ENCODE measurements at places on chromosomes 2 and 18.

- DNase-seq: no peak
Observed at GRCh38 chr2:25127646-25128045, 40.7 kb downstream of the POMC start.

DNA sequence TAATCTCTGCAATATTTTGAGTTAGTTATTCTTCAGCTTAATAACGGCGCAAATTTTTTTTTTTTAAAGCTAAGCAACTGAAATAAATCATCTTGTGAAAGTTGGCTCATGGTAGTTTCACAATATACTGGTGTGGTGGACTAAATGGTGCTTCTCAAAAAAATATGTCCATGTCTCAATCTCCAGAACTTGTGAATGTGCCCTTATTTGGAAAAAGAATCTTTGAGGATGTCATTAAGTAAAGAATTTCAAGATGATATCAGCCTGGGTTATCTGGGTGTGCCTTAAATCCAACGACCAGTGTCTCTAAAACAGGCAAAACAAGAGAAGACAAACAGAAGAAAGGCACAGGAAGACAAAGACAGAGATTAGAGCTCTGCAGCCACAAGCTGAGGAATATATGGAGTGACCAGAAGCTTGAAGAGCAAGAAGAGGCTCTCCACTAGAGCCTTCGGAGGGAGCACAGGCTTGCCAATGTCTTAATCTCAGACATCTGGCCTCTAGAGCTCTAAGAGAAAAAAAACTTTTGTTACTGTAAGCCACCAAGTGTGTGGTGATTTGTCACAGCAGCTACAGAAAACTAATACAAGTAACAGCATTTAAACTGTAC lies 71.4 kb downstream of the HNMT start:
- DNase-seq: no peak

GRCh38 chr2:1450915-1451314 lies 37.7 kb downstream of the TPO start:
- no peak for DNase-seq

- no peak for DNase-seq
Observed at GRCh38 chr2:139622691-139623090, 842.5 kb upstream of the NXPH2 start.

DNA sequence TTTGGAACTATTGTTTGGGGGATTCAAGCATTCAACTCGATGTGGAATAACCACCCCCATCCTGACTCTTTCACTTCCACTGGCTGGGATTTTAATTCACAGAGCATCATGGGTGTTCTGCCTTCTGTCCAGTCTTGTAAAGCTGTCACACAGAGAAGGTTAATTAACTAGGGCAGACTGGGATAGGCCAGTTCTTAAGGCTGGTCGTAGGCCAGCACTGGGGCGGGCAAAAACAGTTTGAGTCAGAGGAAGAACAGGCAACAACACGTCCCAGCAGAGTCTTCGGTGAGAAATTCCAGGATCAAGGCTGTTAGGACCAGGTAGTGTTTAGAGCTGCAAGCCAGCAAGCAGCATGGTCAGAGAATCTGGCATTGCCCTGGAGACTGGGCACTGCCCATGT lies 4.0 kb upstream of the RNF152 start:
- DNase-seq: no peak

GRCh38 chr18:54228364-54228763 lies 3.9 kb upstream of the MBD2 start:
- DNase-seq: no peak

GRCh38 chr2:185137700-185138099 lies 539.4 kb downstream of the ZNF804A start:
- DNase-seq: no peak

DNA sequence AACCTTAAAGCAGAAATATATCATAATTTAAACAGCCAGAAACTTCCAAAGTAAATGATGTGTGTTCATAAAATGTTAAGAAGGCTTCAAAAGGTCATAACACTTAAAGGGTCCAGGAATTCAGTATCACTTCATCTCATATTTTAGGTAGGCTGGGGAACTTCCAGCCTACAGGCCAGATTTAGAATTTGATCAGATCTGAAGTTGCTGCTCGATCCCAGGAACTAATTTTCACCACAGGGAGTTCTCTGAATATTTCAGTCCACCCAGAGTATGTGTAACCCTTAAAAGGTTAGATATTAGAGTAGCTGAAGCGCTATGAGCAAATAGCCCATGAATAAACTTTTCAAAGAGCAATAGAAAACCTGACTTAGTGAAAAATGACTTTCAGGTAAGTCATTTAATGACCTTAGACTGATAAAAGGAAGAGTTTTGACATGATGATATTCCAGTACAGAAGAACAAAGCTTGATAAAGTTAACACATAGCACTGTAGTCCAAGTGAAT lies 1.7 kb downstream of the WIPF1 start:
- no peak for DNase-seq

DNA sequence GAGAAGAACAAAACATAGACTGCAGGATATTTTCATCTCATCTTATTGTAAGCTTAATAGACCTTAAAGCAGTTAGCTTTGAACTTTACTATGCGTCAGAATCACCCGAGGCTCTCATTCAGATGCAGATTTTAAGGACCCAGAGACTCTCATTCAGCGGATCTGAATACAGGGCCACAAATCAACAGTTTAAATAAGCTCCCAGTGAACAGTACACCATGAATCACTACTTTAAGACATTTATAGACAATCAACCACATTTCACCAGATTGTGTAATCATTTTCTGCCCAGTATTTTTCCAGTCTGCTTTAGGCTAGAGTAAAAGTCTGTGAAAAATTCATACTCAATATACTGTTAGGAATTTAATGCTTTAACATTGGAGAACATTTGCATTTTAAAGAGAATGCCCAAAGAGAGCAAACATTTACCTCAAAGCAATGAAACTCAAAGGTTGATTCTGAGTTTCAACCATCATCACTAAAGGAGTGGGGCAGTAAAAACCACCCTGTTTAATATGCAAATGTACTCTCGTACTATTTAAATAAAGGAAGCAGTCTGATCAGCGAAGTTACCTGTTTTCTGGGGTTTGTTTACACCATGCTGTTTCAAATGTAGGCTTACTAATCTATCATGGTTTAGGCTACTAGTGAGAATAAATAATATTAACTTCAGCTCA lies 11.0 kb upstream of the ALPK2 start:
- DNase-seq: no peak

DNA sequence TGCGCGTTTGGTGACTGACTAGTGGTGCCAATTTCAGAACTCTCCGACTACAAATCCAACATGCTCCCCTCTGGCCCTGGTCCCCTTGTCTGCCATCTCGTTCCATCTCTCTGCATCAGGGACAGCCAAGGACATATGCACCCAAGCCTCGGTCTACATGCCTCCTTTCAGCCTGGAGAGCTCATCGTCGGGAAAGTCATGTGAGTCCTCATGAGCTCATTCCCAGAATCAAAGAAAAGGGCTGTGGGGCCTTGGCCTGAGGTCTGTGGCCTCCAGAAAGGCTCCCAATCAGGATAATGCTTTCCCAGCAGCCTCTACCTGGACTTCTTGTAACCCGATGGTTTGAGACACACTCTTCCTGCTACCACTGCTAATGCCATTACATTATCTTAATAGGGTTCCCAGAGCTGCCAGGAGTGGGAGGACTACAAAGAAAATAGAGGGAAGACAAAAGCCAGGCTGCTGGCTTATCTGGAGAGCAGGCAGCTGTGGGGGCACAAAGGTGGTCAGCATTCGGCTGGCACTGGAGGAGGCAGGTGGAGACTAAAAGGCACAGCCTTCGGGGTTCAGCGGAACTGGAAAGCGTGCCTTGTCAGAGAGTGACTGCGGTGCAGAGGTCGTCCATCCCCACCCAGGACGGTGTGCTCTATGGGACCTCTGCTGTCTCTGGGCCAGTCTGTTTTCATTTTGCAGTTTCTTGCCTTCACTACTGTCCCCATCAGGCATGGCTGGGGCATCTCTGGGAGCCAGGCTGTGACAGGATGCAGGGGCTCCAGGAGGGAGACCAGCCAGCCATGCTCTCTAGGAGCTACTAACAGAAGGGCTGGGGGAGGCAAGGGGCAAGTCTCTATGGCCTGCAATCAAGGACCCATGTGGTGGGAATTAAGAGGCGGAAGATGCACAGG lies 104.4 kb upstream of the SMAD2 start:
- no peak for DNase-seq

DNA sequence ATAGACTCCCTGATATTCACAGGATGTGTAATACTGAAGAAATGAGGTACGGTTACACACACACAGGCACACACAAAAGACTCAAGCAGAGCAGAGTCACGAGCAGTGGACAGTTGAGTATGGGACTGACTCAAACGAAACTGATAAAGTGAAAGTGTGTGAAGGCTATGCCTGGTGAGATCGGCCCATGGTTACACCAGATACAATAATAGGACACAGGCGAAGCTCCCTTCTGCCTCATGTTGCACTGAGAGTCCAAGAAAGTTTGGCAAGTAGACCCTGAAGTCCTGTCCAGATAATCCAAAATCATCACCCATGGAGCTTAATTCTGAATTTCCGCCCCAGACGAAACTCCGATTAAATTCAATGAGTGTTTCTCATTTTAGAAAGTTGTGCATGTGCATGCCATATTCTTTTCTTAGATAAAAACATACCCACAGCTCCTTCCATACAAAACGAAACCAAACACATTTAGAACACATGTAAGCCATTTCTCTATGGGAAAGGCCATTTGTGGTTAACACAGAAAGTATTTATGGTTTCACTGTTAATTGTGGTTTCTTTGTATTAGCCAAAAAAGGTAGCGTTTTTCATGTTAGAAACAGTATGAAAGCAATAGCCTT lies 567.6 kb downstream of the PLCL1 start:
- DNase-seq: no peak

DNA sequence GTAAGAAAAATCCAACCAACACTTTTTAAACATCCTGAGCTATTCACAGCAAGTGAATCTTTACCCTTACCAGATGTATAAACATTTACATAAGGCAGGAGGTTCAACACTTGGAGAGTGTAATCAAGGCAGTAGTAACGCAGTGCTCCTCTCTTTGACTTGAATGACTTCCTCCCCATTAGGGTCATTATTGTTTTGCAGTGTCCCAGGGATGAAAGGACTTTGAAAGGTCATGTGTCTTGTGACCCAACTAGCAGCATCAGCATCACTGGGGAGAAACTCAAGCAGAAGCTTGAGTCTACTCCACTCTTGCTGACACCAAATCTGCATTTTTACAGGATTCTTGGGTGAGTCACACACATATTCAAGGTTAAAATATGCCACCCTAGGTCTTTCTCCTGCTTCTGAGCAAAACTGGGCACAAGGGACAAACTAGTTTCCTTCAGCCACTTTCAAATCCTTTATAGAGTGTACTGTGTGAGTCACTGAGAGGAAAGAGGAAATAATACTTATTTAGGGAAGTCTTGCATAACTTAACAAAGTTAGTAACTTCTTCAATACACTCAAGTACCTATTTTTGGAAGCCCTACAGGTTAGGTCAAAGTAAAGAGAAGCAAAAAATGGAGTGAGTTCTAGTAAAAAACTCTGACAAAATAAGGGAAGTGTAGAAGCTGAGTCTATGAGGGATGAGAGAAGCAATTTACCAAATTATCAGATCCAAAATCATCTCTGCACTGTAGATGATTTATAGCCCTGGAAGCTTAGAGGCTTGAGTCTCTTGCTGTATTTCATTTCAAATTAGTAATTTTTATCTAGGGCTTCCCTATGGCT lies 51.0 kb upstream of the EML4 start:
- DNase-seq: no peak

- no peak for DNase-seq
Observed at GRCh38 chr2:129656081-129656598, 323.3 kb upstream of the RAB6C start.

DNA sequence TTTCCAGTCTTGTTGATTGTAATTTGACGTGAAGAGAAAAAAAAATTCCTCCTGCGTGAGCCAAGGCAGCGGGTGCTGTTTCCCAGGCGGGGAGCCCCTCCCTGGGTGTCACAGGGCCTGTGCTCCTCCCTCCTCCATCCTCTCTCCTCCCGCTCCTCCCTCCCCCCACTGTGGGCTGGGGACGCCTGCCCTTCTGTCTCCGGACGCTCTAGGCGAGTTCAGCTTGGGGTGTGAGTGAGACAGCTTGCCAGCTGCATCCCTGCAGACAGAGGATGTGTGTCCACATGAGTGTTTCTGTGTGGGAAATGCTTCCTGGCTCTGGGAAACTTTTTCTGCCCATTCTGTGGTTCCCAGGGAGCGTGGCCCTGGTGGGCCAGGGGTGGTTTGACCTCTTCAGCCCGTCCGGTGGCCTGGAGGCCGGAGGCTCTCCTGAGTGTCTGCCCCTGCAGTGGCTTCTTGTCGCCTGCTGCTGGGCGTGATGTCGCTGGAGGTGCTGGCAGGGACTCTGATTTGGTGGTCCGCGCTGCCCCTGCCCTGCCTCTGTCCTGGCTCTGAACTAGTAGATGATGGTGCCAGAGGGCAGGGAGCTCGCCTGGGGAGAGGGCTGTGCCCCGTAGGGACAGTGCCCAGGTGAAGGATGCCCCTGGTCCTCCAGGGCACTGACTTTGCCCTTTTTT lies 96.4 kb downstream of the USP40 start:
- no peak for DNase-seq

DNA sequence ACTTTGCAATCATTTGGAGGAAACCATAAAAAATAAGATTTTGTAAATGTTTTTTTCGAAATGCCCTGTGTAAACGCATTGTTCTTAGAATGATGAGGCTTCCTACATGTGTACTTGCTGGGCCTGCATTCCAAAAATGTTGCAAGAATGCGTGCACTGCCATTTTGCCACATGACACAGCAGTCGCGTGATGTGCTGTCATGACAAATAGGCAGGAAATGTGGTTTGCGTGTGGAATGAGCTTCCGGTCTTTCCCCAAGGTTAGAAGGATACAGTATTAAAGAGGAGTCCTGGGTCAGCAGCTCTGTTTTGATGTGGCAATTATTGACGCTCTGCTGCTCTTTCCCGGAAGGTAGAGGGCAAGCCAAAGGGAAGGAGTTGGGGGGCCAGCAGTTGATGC lies 18.1 kb upstream of the SERPINB2 start:
- no peak for DNase-seq

DNA sequence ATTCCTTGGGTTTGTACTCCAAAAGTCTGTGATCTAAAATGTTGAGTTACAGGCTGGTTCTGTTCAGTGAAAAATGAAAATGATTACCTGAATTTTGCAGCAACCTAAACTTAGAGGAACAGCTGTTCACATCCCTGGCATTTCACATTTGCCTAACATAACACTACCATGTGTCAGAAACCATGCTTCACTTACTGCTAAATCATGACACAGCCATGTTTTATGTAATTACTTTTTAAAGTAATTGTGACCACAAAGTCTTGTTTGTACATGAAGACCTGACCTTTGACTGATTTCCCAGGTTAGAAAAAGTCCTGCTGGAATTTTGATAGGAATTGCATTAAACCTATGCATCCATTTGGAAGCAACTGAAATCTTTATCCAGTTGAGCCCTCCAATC lies 79.1 kb downstream of the FAM168B start:
- no peak for DNase-seq

GRCh38 chr2:3725458-3726250 lies 22.3 kb downstream of the DCDC2C start:
- no peak for DNase-seq

Data from NCI-H1930 (cell line).